NCI-H1105 (cell line): ENCODE measurements at places on chromosomes 11 and 22.

- no peak for DNase-seq
These were observed 32.4 kb upstream of the NAV2 start for GRCh38 chr11:19679952-19680828.

GRCh38 chr11:26947904-26948639, 45.8 kb upstream of the FIBIN start:
- DNase-seq, result no peak

- DNase-seq, result no peak
These were observed 4.9 kb downstream of the CRY2 start for GRCh38 chr11:45852018-45852711.

- DNase-seq, result peak; percentile 41
These were observed 60.6 kb downstream of the SEZ6L start for GRCh38 chr22:26229910-26230309.

DNA sequence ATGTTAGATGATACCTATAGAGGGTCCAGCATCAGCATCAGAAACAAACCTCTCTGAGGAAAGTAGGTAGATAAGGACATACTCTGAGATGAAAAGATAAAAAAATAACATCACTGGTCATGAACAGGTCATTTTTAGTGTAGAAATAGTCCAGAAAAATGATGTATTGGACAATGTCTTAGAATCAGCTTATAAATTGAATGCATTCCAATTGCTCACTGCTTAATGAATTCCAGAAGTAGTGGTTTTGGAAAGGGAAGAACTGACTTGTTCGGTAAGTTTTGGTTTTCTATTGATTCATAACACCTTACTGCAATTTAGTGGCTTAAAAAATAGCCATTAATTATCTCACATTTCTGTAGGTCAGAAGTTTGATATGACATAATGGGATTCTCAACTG, 929.5 kb upstream of the CCDC90B start:
- DNase-seq, result no peak

- DNase-seq, result no peak
These were observed 1.1 kb downstream of the TIMM10B start for GRCh38 chr11:6482441-6482840.

DNA sequence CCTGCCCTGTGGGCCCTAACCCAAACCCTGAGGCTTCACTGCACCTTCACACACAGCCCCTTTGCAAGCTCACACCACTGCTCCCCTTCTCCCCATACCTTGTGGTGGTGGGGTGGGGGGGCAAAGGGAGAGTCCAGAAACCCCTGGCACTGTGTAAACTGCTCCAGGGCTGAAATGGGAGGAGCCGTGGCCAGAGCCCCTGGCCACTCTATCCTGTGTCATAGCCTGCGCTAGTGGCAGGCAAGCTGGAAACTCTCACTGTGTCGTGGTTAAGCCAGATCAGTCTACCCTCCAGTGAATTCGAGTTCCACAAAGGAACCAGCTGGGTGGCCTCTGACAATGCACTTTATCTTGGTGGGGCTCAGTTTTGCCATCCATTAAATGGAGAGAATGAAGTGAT, 8.4 kb upstream of the SYT13 start:
- DNase-seq, result no peak

DNA sequence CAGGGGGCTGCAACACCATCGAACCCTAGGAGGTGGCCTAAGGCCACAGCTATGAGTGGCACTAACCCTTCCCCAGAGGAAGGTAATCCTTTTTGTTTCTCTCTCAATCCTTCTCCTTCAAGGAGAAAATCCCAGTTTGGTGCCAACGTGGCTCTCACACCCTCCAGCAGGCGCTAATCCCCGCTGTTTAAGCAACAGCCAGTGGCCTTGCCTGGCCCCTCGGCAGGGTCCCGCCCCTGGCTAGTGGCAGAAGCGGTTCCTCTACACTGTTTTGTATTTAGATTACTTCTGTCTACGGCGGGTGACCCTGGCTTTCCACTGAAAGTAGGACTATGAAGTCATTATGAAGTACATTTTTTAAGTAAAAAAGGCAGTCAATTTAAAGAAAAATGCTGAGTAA, 15.5 kb downstream of the GNAZ start:
- no peak for DNase-seq

DNA sequence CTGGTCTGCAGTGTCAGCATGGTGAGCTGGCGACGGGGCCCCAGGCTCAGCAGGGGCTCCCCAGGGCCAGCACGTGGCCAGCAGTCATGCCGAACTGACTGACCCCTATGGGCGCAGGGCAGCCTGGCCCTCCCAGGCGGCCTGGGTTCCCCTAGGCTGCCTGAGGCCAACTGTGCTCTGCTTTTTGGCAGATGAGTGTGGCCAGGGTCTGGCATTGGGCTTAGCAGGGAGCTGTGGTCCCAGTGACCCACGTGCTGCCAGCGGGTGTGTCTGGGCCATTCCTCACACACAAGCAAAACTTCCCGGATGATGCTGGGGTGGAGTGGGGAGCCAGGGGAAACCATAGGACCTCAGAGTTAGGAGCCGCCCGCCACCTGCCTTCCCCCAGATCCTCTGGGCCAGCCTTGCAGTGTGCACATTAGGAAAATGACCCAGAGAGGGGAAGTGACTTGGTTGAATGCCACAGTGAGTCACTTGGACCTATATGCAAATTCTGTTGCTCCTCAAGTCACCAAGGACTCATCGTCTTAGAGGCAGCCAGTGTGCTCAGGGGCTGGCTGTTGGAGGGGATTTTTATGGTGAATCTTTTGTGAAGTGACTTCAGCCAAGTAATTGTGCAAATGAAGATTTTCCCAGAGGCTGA, 6.5 kb downstream of the ADORA2A start:
- no peak for DNase-seq

DNA sequence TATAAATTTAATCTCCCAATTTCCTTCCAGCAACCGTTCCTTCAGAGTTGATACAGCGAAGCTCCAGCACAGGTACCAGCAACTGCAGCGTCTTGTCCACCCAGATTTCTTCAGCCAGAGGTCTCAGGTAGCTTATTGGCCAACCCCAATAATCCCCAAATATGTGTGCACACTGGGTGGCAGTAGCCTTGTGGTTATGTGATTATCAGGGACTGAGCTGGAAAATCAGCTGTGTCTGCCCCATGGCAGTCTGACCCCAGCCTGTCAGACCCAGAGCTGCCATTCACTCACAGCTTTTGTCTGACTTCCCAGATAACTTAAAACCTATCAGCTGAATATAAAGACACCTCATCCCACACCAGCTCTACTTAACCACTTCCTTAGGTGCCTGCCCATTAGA, 2.0 kb downstream of the HSCB start:
- DNase-seq, result no peak

- DNase-seq, result peak; percentile 85
These were observed 75.5 kb upstream of the RAB38 start for GRCh38 chr11:88250566-88251242.

DNA sequence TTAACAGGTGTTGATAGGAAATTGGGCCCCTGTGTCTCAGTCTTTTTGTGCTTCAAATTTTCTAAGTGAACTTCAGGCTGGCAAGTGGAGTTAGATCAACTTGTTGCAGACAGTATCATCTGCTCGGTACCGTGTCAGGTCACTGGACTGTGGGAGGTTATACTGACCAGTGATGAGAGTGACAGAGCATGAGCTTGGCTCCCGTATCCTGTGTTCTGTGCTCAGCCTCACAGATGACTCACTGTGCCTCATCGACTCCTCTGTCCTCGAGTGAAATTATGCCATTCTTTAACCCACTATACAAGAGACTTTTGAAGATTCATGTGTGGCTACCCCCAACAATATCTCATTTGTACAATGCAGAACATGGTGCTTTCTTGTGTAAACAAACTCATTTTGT, 7.9 kb downstream of the GRAP2 start:
- DNase-seq, result no peak

DNA sequence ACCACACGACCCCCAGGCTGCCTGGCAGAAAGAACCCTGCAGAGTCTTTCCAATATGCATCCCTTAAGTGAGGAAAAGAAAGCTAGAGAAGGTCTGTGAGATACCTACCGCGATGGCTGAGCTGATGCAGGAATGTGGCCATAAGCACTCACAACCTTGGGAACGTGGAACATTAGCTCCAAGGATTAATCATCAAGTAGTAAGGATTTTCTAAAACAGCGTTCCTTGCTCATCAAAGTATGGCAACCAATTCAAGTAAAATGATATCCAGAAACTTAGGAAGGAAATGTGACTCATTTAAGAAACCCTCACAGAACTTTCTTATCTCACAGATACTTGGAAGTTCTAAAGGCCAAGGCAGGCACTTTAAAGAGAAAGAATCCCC, 12.8 kb downstream of the PACSIN2 start:
- no peak for DNase-seq
